WERI-Rb-1 (cell line): ENCODE measurements at places on chromosomes 6 and 20.

- DNase-seq, result peak; percentile 88
Observed at GRCh38 chr6:2990248-2990931, 9.3 kb upstream of the NQO2 start.

GRCh38 chr20:5845681-5846615 is 95.7 kb downstream of the SHLD1 start:
- no peak for DNase-seq

- DNase-seq, result no peak
Observed at GRCh38 chr6:131730264-131730663, 19.4 kb upstream of the CTAGE9 start.

GRCh38 chr6:55964136-55964535 is 88.7 kb upstream of the BMP5 start:
- no peak for DNase-seq

GRCh38 chr20:59938696-59939051 is 1.4 kb downstream of the PPP1R3D start:
- DNase-seq, result no peak

DNA sequence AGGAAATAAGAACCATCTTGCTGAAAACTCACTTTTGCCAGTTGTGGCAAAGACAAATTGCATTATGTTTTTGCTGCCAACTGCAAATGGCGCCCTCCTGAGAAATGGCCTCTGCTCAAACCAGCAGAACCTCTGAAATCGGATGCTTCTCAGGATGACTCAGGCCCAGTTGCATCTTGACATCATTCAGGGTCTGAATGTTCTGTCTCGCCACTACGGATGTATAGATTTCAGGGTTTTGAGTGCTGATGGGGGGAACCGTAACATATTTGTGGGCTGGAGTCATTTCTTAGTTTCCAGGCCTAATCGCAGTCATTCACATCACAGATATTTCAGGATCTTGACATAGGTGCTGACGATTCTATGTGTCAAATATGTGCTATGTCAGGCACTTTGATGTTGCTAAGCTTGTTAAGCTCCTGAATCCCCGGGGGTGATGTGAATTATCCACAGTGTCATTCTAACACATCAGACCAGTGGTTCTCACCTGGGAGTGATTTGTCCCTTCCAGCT is 207.1 kb downstream of the NFATC2 start:
- DNase-seq, result no peak

- peak; percentile 36 for DNase-seq
Observed at GRCh38 chr20:53578492-53579222, 15.0 kb downstream of the ZNF217 start.

- no peak for DNase-seq
Observed at GRCh38 chr6:6820641-6821238, 232.2 kb downstream of the LY86 start.

GRCh38 chr6:87154641-87154992 is 748 bp upstream of the ZNF292 start:
- DNase-seq, result no peak

DNA sequence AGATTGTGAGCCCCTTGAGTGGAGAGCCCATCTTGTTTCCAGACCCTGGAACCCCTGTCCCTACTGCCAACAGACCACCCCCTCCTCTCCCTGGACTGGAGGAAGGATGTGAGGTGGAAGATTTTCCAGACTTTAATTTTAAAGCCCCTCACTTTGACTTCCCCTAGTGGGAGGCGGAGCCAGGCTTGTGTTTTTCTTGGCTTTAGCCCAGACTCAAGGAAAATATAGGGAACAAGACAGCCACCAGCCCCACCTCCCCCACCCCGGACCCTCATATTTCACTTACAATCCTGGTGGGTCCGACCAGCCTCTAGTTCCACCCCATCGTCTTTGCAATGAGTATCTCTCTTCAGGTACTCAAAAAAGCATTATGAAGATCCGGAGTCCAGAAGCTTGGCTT is 40.8 kb downstream of the NCR2 start:
- DNase-seq, result no peak

GRCh38 chr6:92050216-92050615 is 1369.1 kb downstream of the EPHA7 start:
- no peak for DNase-seq

DNA sequence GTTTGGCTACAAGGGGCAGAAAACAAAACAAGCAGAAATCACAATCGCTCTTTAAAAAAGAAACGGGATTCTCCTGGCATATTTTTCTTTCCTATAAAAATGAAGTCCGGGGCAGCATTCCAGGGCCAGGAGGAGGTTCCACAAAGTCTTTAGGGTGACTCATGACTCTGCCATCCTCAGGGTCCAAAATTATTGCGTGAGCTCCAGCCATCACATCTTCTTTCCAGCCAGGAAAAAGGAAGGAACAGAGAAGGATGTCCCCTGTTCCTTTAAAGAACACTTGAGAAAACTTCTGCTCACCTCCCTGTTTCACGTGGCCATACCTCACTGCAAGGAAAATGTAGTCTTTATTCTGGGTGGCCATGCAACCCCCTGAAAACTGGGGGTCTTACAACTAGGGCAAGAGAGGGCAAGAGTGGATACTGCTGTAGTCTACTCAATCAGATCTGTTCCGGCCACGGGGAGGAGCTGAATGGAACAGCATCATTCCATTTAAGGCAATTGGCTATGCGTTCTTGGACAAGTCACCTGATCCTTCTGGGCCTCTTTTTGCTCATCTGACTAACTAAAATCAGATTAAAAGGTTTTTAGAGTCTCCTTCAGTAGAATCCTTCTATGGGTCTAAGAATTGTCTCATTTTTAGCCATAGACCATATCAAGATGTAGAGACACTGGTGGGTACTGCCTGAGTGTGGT is 49.4 kb downstream of the CTCFL start:
- DNase-seq, result no peak

- no peak for DNase-seq
Observed at GRCh38 chr20:37528446-37529213, 954 bp upstream of the BLCAP start.

DNA sequence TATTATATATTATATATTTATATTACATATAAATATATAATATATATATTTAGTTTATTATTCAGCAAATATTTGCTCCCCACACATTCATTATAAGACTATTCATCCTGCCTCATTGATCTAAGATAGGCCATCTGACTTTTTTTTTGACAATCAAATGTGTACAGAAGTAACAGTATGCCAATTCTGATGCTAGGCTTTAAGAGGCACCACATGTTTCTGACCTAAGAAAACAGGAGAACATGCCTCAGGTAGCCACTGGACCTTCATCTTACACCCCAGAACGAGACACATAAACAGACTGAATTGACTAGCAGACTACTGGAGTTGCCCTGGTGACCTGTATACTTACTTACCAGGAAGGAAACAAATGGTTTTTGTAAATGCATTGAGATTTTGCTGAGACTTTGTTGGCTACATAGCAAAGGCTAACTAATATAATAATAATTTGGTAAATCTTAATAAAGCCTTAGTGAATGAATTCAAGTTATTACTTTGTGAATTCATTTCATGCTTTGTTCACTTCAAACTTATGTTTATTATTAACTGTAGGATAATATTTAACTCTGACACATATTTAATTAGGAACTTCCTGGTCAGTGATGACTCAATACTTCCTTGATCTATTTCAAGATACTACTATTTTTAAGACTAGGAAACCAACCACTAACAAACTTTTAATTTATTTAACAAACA is 13.4 kb upstream of the MYO6 start:
- DNase-seq, result no peak

GRCh38 chr6:56297022-56297989 is 49.9 kb upstream of the COL21A1 start:
- DNase-seq, result no peak

DNA sequence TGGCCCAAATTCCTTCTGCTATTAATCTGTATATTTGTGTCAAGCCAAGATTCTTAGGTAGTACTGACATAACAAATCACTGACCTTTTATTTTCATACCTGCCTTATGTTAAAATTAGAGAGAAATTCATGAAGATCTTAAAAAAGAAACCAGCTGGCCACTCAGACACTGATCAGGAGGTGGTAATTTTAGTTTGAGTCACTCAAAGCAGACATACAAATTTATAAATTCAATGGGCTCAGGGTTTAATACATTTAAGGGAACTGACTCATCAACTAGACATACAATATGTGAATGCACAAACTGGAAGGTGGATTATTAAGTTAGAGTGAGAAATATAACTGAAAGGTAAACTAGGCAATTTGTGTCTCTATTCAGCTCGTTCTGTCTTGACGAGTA is 711.9 kb upstream of the EYS start:
- no peak for DNase-seq

- DNase-seq, result no peak
Observed at GRCh38 chr6:33324125-33324524, 6.6 kb upstream of the ZBTB22 start.

DNA sequence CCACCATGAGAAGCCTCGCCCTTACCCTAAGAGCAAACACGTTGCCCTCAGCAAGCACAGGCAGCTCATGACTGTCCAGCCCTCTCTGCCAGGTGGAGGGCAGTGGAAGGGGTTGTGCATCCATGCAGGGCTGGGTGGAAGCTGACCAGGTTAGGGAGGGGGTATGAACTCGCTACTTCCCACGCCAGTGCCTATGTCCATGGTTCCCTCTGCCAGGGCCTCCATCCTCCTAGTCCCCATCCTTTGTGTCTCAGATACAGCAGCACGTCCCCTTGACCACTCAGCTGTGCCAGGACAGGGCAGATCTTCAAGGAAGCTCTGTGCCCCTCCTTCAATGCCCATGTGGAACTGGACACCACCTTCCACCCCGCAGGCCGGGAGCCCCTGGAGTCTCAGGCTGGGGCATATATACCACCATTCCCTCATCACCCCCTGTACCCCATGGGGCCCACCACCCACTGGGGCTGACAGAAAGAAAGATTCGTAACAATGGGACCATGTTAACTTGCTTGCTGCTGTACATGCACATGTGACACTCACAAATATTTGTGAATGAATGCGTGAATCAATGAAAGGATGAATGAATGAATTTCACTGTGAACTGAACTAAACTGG is 90.7 kb downstream of the ANKRD60 start:
- no peak for DNase-seq

- no peak for DNase-seq
Observed at GRCh38 chr20:51399006-51399890, 143.3 kb downstream of the NFATC2 start.

DNA sequence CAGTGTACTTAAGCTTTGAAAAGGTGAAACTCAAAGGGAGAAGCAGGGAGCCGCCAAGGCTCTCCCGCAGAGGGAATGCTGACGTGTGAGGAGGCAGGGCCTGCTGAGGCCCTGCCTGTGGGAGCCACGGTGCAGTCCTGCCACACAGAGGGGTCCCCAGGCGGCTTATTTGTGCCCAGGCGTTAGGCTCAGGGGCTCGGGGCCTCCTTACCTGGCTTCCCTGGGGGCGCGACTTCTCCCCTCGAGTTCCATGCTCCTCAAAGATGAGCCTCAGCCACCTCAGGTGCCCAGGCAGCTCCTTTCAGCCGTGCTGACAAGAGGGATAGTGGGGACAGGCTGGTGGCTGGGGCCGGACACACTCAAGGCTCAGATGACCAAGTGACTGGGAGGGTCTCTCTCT is 2.2 kb upstream of the KIF25 start:
- DNase-seq, result no peak

- DNase-seq, result no peak
Observed at GRCh38 chr20:39245685-39246311, 283.7 kb downstream of the DHX35 start.

DNA sequence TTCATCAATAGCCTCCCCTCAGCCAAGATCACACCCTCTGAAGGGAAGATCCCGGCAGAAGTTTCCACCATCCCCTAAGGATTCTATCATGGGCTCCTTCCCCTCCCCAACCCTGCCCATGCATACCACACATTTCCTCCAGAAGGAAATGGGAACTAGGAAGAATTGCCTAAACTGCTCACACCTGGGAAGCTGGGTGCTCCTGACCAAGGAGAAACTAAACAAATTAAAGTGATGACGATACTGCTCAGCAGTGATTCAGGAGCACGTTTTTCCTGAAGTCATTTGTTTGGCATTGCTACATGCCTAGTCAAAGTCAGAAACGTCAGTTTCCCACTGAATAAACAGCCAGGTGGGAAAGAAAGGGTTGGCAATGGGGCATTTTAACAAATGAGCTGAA is 136.1 kb upstream of the CDYL start:
- DNase-seq, result no peak

- no peak for DNase-seq
Observed at GRCh38 chr6:170221052-170221752, 69.7 kb downstream of the DLL1 start.

GRCh38 chr20:4800131-4800530 is 78.4 kb downstream of the PRND start:
- DNase-seq, result no peak

DNA sequence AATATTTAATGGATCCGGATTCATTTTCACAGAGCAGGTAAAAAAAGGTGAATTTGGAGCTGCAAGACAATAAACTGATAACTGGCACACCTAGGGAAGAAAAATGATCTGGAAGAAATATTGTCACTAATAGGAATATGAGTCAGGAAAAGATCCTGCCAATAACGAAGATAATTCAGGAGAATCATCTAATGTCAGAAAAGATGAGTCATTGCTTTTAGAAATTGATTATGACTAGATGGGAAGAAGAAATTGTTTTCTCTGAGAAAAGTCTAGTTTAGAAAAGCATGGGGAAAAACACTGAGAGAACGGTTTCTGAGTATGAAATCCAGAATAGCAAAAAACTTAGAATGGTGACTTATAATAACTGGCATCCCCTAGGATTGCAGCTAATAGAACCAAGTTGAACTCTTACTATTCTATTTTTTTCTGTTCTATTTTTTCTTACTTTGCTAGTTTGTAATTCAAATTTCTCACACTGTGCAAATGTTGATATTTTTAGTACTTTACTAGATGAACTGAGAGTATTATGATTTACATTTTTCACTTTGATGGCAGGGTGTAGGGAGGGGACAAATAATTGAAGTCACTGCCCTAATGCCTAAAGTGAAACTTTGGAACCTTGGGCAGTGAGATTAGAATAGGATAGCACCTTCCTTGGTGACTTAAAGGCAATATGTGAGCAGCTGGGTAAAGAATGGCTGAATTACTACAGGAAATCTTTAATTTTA is 38.2 kb upstream of the SUPT3H start:
- no peak for DNase-seq

- DNase-seq, result no peak
Observed at GRCh38 chr20:51431321-51431720, 111.2 kb downstream of the NFATC2 start.

DNA sequence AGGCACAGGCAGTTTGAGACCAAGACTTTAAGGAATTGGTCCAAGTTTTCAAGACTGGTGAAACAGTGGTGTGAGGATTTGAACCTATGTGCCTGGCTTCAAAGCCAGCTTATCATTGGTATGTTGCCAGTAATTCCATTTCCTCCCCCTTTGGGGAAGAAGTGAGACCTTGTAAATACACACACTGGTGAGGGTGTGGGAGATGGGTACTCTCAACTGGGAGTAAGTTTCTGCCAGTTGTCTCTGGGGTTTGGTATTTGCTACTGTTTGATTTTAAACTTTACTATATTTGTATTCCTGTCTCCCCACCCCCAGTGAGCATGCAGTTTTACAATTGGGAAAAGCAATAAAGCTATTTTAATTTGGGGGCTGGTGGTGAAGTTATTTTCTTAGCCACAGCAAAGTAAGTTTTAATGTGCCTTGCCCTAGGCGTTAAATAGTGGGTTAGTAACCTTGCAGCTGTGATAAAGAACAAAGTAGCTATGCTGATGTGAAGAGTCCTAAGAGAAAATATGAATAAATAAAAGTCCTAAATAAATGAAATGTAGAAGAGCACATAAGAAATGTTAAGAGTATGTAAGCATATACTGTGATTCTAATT is 31.0 kb downstream of the SNX9 start:
- no peak for DNase-seq
